ENCODE measurements at places on chromosomes 1 and 21. TPM values are rescaled to one million over a fixed set of nuclear protein-coding genes. Genes with fewer than 3 reads are reported as not detected.

TOR1AIP2 gene
- 48.4 TPM for polyA plus RNA-seq

HOOK1 gene
- polyA plus RNA-seq = not detected

TTLL10 gene
- polyA plus RNA-seq = not detected

PADI2 gene
- not detected for polyA plus RNA-seq

OLFML2B gene
- polyA plus RNA-seq = 0.68 TPM

NMNAT2 gene
- polyA plus RNA-seq = 0.16 TPM

C21orf91 gene
- 11.2 TPM for polyA plus RNA-seq

GOLT1A gene
- polyA plus RNA-seq = not detected

ZC3H12A gene
- 4.3 TPM for polyA plus RNA-seq

CACNA1E gene
- polyA plus RNA-seq = not detected

PLEKHA6 gene
- 6.8 TPM for polyA plus RNA-seq

ALX3 gene
- polyA plus RNA-seq = not detected

HSPA6 gene
- polyA plus RNA-seq = 0.27 TPM

CTBS gene
- polyA plus RNA-seq = 25.0 TPM

NBPF4 gene
- polyA plus RNA-seq = not detected

CNTN2 gene
- polyA plus RNA-seq = not detected

TMEM125 gene
- polyA plus RNA-seq = not detected

CRABP2 gene
- polyA plus RNA-seq = 12.8 TPM

COL16A1 gene
- 39.5 TPM for polyA plus RNA-seq

SPRR1B gene
- polyA plus RNA-seq = not detected

FLG2 gene
- polyA plus RNA-seq = not detected

DCLRE1B gene
- 2.7 TPM for polyA plus RNA-seq

CLDN17 gene
- polyA plus RNA-seq = not detected
